ENCODE measurements at places on chromosomes 1 and 21.

GRCh38 chr1:94081566-94082344, 39.2 kb downstream of the ABCA4 start:
- DNase-seq: no peak

- DNase-seq: no peak
Observed at GRCh38 chr1:236728752-236729151, 42.5 kb downstream of the ACTN2 start.

- no peak for DNase-seq
Observed at GRCh38 chr1:78627321-78627720, 7.1 kb downstream of the IFI44L start.

DNA sequence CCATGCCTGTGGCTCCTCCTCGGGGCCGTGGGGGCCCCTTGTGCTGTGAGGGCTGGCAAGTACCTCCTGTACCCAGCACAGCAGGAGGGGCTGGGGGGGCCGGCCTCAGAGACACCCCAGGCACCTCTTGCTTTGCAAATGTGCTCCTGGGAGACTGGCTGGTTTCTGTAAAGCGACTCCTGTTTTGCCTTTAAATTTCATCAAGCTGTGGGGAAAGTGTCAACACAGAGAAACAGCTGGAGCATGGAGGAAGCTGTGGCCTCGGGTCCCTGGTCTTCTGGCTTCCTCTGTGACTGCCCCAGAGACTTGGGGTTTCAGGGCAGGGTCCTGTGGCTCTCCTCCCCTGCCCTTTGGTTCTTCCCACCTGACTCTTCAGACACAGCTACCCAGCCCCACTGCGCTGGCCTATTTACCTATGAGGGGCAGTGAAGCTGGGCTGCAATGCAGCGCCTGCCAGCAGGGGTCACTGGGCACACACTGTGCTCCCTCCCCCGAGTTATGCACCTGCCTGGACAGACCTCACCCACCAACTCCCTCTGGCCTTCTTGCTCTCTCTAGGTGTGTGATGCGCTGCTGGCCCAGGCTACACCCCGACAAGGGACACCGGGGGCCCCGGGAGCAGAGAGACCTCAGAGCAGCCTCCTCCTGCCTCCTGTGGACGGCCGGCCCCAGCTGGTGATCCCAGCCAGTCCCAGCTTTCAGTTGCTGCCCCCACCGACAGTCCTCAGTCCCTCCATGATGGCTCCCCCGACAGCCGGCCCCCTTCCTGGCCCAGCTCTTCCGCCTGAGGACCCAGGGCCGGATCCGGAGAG, 17.6 kb upstream of the PEX10 start:
- DNase-seq: no peak

DNA sequence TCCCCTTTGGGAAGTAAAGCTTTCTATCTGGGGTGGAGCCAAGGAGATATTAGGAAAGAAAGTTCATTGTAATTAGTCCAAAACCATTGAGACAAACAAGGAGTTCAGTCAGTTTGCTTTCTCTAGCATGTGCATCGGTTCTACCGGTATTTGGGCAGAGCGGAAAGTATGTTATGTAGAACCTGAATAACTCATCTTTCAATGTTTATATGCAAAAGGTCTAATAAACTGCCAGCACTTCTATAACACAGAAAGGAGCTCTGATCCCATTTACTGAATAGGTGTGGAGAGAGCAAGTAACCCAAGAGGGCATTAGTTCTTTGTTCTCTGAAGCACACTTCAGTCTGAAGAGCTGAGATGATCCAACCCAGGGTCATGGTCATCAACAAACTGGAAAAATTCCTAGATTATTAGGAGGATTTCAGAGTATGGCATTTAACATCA, 3.5 kb downstream of the TGFB2 start:
- DNase-seq: no peak

DNA sequence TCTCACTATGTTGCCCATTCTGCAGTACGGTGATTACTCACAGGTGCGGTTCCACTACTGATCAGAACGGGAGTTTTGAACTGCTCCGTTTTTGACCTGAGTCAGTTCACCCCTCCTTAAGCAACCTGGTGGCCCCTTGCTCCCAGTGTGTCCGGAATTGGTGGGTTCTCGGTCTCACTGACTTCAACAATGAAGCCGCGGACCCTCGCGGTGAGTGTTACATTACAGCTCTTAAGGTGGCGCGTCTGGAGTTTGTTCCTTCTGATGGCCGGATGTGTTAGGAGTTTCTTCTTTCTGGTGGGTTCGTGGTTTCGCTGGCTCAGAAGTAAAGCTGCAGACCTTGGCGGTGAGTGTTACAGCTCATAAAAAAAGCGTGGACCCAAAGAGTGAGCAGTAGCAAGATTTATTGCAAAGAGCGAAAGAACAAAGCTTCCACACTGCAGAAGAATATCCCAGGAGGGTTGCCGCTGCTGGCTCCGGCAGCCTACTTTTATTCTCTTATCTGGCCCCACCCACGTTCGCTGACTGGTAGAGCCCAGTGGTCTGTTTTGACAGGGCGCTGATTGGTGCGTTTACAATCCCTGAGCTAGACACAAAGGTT, 17.6 kb upstream of the PARP1 start:
- no peak for DNase-seq

DNA sequence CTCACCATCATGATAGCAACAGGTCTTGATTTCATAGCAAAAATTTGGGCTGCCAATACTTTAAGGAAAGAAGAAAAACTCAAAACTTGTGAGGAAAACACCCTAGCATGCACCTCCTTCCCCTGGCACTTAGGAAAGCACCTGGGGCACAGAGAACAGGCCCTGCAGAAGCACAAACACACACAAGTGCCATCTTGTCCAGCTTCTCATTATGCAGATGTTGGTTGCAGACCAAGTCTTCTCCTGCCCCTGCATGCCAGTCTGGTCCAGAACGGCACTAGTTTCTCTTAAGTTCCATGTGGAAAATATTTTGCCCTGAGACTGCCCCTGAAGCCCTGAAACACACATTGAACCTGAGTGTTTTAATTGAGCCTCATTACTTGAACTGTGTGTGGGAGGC, 6.3 kb upstream of the ETV3 start:
- DNase-seq: no peak

DNA sequence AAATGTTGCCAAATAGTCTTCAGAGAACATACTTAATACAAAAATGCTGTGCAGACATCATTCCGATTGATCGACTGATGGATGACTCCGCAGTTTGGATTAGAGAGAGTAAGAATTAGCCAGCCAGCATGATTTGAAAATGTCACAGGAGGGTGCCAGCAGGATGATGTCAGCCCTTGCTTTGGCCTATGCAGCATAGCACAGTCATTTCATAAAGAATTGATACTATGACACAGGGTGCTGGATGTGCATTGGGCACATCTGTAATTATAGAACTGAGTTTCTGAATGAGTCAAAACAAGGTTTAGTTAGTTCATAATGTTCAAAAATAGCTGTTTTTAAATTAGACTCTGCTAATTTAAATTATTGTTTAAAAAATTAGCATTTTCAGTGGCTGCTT, 21.6 kb upstream of the TRAF5 start:
- no peak for DNase-seq

GRCh38 chr1:190478149-190479049, 735 bp upstream of the BRINP3 start:
- DNase-seq: no peak

DNA sequence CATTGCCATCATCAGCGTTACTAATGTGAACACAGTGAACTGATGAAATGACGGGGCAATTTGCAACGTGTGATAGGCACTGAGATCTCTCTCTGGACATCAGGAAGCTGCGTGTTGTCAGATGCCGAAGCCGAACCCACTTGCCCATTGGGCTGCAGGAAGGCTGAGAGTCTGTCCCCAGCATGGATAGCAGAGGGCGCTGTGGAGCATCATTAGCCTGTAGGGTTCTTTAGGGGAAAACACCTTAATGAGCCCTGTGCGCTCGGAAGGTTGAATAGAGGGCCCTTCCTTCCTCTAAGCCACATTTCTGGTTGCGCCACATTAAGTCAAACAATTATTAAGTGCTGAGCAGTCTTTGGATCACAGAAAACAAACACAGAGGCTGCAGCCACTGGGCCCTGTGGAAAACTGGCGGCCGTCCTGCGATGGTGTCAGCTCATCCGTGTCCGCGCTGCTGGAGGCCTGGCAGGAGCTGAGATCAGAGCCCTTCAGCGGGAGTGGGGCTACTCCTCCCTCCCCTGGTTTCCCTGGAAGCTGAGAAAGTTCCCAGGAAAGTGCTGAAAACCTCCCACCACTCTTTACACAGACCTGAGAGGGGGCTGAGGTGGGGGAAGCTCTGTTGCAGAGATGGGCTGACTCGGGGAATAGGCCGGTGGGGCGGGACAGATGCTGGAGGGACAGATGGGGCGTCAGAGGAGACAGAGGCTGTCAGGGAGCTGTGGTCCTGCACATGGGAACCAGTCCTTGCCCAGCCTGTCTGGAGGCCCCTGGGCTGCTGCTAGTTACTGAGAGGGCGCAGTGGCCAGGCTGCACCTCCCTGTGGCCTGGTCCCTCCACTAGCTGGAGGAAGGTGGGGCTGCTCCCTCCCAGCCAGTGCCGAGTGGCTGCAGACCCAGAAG, 12.7 kb downstream of the TFF2 start:
- peak; percentile 74 for DNase-seq

DNA sequence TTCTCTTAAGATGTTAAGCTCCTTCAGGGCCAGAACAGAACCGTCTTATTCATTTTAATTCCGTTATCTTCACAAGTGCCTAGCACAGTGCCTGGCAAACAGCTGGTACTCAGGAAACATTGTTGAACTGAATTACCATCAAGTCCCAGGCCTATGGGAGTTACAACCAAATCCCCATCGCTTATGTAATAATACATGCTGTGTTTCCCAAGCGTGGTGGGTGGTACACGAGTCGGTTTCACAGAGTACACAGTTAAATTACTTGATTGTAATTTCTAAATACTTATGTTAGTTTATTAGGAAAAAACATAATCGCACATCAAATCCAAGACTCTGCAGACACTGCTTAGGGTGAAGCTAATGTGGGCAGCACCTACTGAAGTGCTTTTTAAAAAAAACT, 1.0 kb downstream of the ANGEL2 start:
- no peak for DNase-seq

DNA sequence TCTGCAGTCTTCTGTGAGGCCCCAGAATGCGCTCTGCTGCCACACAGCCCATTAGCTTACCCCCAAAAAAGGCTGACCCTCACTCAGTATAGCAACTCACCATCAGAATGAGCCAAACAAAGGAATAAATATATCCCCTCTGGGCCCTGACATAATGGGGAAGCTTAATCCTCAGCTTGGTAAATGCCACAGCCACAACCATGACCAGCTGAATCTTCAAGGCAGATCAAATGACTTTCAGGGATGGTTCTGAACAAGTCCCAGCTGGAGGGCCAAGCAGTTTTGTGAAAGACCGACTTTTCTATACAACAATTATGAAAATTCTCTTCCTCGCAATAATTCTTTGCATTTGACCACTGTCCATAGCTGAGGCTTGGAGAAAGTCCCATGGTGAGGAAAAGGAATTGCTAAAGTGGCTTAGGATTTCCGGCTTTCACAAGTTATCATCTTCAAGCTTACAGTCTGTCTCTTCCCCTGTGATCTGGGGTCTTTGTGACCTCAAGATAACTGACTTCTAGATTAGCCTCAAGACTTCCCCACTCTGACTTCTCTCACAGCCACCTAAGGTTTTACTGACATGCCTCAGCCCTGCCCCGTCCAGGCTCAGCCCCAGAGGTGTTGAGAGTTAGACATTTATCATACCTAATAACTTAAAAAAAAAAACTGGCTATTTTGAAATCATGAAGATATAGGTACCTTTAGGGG, 47.8 kb upstream of the PBX1 start:
- DNase-seq: no peak

DNA sequence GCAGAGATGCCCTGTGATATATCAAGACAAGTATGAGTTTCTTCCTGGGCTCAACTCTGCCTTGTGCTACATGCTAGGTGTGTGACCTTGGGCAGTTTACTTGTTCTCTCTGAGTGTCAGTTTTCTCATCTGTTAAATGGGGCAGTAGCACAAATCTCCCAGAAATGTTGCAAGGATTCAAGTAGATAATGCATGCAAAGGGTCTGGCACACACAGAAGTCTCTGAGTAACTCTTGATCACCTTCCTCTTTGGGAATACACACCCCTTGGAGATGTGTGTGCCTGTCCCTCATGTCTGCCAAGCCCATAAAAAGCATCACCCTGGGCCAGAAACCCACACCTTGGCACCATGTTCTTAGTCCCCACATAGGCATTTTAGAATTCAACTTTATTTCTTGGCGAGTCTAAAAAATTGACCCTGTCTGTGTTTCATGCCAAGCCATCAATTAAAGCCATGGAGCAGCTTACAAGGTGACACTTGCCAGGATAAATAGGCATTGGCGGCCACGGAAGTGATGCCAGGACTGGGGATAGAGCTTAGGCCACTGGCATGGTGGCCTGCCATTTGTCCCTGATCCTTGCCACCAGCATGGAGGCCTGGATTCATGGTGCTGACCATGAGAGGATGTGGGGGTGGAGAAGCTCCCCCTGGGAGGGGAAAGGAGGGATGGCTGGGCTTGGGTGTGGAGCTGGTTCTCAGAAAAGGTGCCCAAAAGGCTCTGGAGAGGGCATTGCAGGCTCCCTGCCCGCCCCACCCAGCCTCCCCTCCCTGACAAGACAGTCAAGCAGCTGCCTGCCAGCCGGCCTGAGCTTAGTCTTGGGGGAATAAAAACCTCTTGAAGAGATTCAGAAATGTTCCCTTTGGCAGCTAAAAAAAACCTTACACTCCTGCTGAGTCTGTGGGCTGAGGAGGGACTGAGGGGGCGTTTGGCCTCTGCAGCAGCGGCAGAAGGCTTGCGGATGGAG, 118.0 kb upstream of the IPO9 start:
- DNase-seq: no peak

- no peak for DNase-seq
Observed at GRCh38 chr1:45394342-45394741, 54.1 kb upstream of the MUTYH start.

- DNase-seq: no peak
Observed at GRCh38 chr1:244758708-244759107, 76.8 kb upstream of the COX20 start.

DNA sequence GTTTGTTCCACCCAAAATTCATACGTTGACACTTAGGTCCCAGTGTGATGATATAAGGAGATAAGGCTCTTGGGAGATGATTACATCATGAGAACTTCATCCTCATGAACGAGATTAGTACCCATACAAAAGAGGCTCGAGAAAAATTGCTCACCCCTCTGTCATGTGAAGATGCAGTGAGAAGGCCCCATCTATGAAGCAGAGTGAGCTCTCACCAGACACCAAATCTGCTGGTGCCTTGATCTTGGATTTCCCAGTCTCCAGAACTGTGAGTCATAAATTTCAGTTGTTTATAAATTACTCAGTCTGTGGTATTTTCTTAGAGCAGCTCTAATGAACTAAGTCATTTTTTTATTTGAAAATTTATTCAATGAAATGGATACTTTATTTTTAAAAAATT, 42.6 kb upstream of the USP25 start:
- DNase-seq: no peak

DNA sequence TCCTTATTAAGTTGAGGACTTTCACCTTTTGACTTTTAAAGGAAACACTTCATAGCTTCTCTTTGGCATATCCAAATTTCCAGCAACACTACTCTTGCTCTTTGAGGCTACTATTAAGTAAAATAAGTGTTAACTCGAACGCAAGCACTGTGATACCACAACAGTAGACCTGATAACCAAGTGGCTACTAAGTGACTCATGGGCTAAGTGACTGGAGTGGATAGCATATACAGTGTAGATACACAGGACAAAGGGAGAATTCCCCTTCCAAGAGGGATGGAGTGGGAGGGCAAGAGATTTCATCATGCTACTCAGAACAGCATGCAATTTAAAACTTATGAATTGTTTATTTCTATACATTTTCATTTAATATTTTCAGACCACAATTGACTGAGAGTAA, 9.8 kb upstream of the KCNA3 start:
- no peak for DNase-seq

Data from stimulated activated CD8-positive, alpha-beta memory T cell treated with anti-CD3 and anti-CD28 coated beads, Interleukin-2, amount 100 ng/mL, for 1 hour (primary cell).